Motor neuron (in vitro differentiated cells): ENCODE measurements at places on chromosomes 12 and 14.

DNA sequence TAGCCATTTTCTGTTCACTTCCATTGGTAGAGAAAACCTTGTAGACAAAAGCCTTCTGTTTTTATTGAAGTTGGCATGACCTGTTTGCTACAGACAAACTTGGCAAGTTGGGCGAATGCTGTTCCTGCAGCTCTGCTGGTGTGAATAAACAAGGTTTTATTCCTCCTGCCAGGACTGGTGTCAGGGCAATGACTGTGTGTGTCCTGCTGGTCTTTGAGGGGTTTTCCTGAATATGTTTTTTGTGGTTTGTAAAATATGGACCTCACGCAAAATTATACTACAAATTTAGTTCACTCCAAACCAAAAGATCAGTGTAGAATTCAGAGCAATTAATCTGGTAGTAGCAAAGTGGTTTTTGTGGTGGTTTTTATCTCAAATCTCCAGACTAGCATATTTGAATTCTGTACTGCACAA is 140.8 kb downstream of the ERC1 start:
- ATAC-seq = no peak

DNA sequence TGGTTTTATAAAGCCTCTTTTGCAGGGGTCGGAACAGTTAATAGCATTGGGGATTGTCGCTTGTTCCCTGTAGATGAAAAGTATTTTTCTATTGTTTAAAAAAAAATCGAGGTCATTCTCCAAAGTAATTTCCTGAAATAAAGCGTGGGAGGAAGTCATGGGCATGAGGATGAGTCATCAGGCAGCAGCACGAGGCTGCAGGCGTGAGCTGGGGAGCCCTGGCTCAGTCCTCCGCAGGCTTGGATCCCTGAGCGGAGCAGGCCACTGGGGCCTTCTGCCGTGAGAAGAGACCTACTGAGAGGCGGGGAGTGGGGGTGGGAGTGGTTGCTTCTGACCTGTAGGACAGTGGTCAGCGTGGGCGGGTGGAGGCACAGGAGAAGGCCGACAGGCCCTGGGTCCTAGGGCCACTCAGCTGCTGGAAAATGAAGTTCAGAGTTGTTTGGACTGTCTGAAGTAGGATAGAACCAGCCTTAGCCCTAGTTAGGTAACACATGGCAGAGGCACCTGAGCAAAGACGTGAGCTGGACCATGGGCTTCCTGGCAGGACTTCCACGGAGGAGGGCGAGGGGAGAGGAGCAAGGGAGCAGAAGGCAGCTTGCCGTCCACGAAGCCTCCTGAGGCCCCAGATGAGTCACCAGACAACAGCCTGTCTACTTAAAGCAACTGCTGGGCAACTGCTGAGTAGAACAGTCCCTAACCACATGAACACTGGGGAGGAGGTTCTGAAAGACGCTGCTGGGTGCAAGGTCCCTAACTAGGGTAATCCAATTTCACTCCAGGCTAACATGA is 21.1 kb upstream of the LGALS3 start:
- ATAC-seq = peak; percentile 89

GRCh38 chr12:14689996-14690395 is 6.4 kb downstream of the GUCY2C start:
- ATAC-seq = no peak

GRCh38 chr12:124849382-124849781 is 14.3 kb downstream of the SCARB1 start:
- no peak for ATAC-seq

DNA sequence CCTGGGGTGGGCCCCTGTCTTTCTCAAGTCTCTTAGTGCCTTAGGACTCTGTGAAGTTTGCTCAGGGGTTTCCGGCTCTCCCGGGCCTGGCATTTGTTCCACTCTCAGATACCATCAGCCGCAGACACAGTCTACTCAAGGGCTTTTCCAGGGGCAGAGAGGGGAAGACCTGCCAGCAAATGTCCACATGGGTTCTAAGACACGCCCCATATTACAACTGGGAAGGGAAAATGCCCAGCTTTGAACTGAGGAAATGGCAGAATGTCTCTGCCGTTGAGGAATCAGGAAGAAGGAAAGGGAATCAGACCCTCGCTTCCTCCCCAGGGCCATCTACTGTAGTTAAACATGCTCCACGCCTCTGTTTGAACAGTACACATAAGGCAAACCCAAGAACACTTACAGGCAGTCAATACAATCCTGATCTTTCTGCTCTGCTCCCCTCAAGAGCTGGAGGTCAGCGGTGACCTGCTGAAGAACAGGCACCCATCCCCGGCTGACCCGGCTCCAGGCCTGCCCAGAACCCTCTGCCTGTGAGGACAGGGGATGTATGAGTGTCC is 7.9 kb downstream of the CCDC85C start:
- ATAC-seq = no peak

GRCh38 chr14:91470216-91470615 is 39.9 kb downstream of the PPP4R3A start:
- no peak for ATAC-seq

DNA sequence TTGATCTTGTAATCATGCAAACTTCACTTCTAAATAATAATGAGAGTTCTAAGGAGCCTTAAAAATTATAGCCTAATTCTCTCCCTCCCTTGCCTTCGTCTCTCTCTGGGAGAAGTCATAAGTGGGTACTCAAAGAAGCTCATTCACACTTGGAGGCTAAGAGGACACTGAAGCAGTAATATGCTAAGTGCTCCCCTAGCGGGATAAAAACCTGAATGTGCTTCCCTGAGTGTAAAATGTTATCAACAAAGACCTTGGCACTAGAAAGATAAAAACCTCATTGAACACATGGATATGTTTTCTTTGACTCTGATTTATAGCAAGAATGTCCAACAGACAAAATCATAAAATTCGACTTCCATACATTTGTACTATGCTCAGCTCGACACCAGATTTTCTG is 337.9 kb upstream of the NOVA1 start:
- no peak for ATAC-seq

DNA sequence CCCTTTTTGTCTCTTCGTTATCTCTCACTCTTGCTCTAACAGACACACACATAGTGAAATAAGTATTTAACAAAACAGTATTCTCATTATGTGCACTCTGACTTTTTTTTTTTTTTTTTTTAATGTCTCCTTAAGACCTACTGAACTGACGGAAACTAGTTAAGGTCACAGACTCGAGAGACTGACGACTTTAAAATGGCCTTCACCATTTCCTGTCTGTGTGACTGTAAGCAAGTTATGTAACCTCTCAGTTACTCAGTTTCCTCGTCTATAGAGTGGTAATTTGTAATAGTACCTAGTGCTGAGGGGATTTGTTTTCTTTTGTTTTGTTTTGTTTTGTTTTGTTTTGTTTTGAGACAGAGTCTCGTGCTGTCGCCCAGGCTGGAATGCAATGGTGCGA is 284.8 kb downstream of the FBXL14 start:
- ATAC-seq = no peak
